ENCODE measurements at places on chromosomes 13 and 19. TPM values are rescaled to one million over a fixed set of nuclear protein-coding genes. Genes with fewer than 3 reads are reported as not detected.

DNA sequence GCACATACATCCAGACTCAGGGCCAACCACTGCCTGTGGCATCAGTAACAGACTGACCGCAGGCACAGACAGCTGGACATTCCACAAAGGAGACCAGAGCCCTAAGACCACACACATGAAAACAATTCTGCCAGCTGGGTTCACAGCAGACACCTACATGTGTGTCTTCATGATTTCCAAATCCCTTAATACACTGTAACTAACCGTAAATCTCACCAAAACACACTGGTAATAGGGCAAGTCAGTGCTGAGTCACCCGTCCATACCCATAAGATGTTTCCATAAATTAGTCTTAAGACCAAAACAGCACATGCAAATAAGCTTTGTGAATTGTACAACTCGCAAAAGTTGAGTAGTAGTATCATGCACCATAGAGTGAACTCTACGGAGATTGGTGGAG lies 65.4 kb downstream of the TUBGCP3 start:
- DNase-seq, result no peak
- H3K36me3 ChIP-seq, result no peaks in the 10 kb centered on the region
- no peaks in the 10 kb centered on the region for H3K27me3 ChIP-seq
- H3K27ac ChIP-seq, result no peak overlapping the region
- H3K4me1 ChIP-seq, result no peaks in the 10 kb centered on the region

- H3K4me1 ChIP-seq, result peaks cover 20% of the 10 kb centered on the region
- DNase-seq, result no peak
- H3K4me3 ChIP-seq, result peak overlapping the region; percentile 61
- H3K27me3 ChIP-seq, result no peaks in the 10 kb centered on the region
Measured at GRCh38 chr19:36215276-36216123, 594 bp downstream of the ZNF146 start.

- no peaks in the 10 kb centered on the region for H3K27me3 ChIP-seq
- no peaks in the 10 kb centered on the region for H3K36me3 ChIP-seq
- H3K27ac ChIP-seq, result no peak overlapping the region
- no peaks in the 10 kb centered on the region for H3K4me1 ChIP-seq
- DNase-seq, result no peak
Measured at GRCh38 chr13:109971456-109972090, 185.2 kb upstream of the IRS2 start.

DNA sequence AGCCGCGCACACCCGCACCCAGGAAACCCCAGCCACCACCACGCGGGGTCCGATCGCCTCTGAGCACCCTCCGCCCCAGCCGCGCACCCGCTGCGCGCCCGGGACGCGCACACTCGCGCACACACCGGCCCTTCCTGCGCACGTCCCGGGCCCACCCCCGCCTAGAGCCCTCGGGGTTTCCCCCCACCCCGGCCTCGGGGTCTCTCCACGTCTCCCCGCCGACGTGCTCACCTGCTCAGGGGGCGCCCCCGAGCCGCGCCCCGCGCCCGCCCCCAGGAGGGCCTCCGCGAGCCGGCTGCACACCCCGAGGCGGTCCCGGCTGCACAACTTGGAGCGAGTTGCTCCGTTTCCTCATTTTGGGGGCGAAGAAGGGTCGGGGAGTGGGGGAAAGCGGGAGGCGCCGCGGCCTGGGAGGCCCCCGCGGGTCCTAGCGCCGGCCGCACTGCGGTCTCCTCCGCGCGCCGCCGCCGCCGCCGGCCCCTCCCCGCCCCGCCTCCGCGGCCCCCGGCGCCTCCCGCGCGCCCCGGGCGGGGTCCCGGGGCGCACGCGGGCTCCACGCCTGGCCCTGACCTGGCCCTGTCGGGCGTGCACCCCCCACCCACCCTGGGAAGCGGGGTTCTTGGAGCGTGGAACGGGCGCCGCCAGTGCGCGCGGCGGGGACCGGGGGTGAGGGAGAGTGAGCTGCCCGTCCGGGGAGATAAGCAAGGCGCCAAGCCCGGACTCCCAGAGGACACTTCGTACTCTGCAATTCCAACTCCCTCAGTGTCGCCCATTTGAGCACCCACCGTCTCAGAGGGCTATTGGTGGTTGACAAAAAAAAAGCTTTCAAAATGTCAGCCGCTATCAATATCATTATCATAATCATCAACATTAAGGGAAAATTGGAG lies at the start of gene MATK:
Gene MATK, minus strand, starts transcription at position 444 of the 887 bp plus-strand sequence. CDS start 1,246 bp downstream, outside the sequence.
- no peak for DNase-seq
- no peaks in the 10 kb centered on the region for H3K27me3 ChIP-seq
- H3K4me1 ChIP-seq, result peaks cover 5% of the 10 kb centered on the region
- no peak within 1 kb of the TSS for H3K4me3 ChIP-seq

GRCh38 chr13:32305646-32306045 lies 9.5 kb downstream of the ZAR1L start:
- no peaks in the 10 kb centered on the region for H3K27me3 ChIP-seq
- no peak for DNase-seq
- H3K27ac ChIP-seq, result no peak overlapping the region
- H3K4me1 ChIP-seq, result peaks cover 6% of the 10 kb centered on the region

DNA sequence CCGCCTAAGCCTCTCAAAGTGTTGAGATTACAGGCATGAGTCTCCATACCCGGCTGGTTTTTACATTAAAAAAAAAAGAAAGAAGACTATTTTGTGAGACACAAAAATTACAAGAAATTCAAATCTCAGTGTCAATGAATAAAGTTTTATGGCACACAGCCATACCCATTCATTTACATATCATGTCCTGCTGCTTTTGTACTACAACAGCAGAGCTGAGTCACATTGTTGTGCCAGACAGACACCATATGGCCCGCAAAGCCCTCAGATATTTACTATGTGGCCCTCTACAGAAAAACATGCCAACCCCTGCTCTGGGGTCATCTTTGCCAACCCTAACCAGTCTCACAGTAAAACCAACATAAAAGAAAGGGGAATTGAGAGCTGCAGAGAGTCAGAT lies 5.3 kb downstream of the SMIM7 start:
- H3K4me1 ChIP-seq, result peaks cover 26% of the 10 kb centered on the region
- DNase-seq, result no peak
- peaks cover 6% of the 10 kb centered on the region for H3K36me3 ChIP-seq
- H3K27me3 ChIP-seq, result no peaks in the 10 kb centered on the region
- H3K4me3 ChIP-seq, result no peak overlapping the region

DNA sequence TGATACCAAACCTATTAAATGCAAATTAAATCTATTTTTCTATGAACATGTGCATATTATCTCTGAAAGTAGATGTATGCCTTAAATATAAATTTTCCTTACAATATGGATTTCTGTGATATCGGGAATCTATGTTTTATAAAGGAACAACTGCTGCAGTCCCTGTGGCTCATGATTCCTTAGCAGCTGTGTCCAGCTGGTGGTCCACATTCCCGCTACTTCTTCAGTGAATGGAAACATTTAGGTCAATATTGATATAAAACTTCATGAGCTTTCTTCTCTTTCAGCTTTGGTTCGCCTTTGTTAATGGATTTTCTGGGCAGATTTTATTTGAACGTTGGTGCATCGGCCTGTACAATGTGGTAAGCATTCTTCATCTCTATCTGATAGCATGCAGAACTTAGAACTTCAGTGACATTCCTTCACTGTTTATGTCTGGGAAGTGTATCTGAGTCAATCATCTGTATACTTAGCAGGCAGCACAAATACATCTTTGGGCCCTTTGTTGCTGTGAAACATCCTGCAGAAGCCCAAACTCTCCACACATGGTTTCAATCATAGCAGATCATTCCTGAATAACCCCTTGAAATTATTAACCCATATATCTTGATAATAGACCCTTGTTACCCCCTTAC lies 223.9 kb downstream of the SHISA2 start:
- no peaks in the 10 kb centered on the region for H3K27me3 ChIP-seq
- H3K27ac ChIP-seq, result no peak overlapping the region
- no peak for DNase-seq
- H3K36me3 ChIP-seq, result no peaks in the 10 kb centered on the region
- no peaks in the 10 kb centered on the region for H3K4me1 ChIP-seq

GRCh38 chr13:94030415-94031119 lies 448.9 kb downstream of the DCT start:
- no peak overlapping the region for H3K4me3 ChIP-seq
- no peak for DNase-seq
- no peaks in the 10 kb centered on the region for H3K27me3 ChIP-seq
- H3K27ac ChIP-seq, result no peak overlapping the region

DNA sequence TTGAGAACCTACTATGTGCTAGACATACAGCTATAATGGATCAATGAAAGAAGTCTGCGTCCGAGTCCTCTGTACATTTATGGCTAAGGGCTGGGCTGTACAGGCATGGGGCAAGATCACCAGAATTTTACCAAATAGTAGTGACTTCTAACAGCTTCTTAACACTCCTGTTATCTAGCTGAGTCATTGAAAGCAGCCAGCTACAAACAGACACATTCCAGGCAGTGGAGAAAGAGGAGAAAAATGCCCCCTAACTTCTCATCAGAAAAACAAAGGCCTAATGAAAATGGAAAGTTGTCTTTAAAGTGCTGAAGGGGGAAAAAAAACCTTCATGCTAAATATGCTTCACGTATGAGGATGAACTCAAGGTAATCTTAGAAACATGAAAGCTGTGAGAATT lies 14.3 kb upstream of the ZNF667 start:
- H3K4me1 ChIP-seq, result no peaks in the 10 kb centered on the region
- no peak overlapping the region for H3K27ac ChIP-seq
- H3K4me3 ChIP-seq, result no peak overlapping the region
- H3K36me3 ChIP-seq, result no peaks in the 10 kb centered on the region
- DNase-seq, result no peak

ZNF723 gene
- not detected for total RNA-seq

MISP gene
- 0.99 TPM for total RNA-seq

SULT2A1 gene
- not detected for total RNA-seq

Data from body of pancreas (tissue), 4 donors.